ENCODE measurements at places on chromosomes 12 and 14.

- no peaks in the 10 kb centered on the region for H3K4me1 ChIP-seq
- H3K27me3 ChIP-seq = no peaks in the 10 kb centered on the region
- no peak overlapping the region for H3K4me3 ChIP-seq
- H3K36me3 ChIP-seq = peaks cover 51% of the 10 kb centered on the region
- no peak for DNase-seq
- no peak overlapping the region for H3K27ac ChIP-seq
Observed at GRCh38 chr12:131740626-131741025, 29.7 kb downstream of the SFSWAP start.

DNA sequence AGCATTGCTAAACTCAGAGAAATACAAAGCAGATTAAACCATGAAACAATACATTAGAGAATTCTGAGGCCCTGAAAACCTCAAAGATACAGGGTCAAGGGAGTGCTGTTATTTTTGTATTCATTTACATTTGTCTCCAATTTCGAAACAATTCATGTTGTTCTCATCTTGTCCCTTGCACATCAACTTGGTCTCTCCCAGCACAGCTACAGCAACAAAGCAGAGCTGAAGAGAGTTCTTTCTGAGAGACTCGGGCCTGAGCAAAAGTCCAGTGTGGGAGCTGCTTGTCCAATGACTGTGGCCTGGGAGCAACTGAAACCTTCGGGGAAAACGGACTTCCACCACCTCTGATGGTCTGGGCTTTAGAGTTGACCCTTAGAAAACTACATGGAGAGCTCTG, 79.4 kb upstream of the CDKN3 start:
- H3K36me3 ChIP-seq = no peaks in the 10 kb centered on the region
- no peak overlapping the region for H3K4me3 ChIP-seq
- H3K4me1 ChIP-seq = no peaks in the 10 kb centered on the region
- no peak overlapping the region for H3K27ac ChIP-seq

DNA sequence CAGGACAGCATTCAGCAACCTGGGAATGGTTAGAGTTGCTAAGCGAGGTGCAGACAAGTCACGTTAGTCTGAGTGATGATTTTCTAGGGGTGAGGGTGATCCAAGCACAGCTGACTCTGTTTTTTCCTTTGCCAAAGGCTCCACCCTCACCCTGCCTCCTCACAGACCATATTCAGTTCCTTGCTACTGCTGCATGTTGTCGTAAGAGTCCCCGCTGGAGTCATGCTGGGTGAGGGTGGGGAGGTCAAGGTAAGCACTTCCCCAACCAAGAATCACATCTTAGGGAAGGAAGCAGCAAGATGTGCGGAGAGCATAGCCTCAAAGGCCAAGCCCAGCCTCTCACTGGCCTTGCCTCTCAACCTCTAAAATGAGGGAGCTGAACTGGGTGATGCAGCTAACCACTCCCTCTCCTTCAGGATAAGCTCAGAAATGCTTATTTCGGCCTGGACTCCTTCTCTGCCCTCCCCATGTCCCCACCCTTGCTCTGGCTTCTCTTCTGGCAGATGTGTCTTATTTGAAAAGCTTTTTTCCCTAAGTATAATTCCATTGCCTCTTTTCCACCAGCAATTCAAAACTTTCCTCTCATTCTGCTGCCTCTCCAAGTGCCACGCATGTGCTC, 66.9 kb upstream of the ACTN1 start:
- H3K36me3 ChIP-seq = peaks cover 4% of the 10 kb centered on the region
- no peak for DNase-seq
- H3K27ac ChIP-seq = no peak overlapping the region
- H3K27me3 ChIP-seq = no peaks in the 10 kb centered on the region
- no peak overlapping the region for H3K4me3 ChIP-seq

- no peak overlapping the region for H3K4me3 ChIP-seq
- no peak for DNase-seq
- no peak overlapping the region for H3K27ac ChIP-seq
- no peaks in the 10 kb centered on the region for H3K4me1 ChIP-seq
- H3K36me3 ChIP-seq = no peaks in the 10 kb centered on the region
- no peaks in the 10 kb centered on the region for H3K27me3 ChIP-seq
Observed at GRCh38 chr14:100038065-100038464, 27.2 kb upstream of the EVL start.

DNA sequence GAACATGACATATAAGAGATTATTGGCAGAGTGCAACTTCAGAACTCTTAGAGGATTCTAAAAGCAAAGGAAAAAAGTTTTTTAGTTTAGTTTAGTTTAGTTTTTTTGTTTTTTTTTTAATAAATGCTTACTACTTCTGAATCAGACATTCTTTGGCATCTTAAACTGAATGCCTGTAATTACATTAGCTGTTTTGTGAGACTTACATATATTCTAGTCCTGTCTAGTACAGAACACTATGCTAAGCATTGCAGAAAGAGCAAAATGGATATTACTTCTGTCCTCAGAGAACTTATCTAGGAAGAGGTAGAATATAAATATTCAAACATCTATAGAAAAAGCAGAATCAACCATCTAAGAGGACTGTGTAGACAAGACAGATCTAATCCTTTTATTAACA, 133.2 kb downstream of the RAD51B start:
- no peak for DNase-seq
- H3K36me3 ChIP-seq = no peaks in the 10 kb centered on the region
- no peak overlapping the region for H3K27ac ChIP-seq
- H3K27me3 ChIP-seq = no peaks in the 10 kb centered on the region
- H3K4me3 ChIP-seq = no peak overlapping the region
- H3K4me1 ChIP-seq = no peaks in the 10 kb centered on the region

GRCh38 chr12:57817261-57817989, 1.1 kb downstream of the AVIL start:
- no peak overlapping the region for H3K27ac ChIP-seq
- H3K27me3 ChIP-seq = no peaks in the 10 kb centered on the region
- H3K4me3 ChIP-seq = no peak overlapping the region
- no peak for DNase-seq
- H3K36me3 ChIP-seq = no peaks in the 10 kb centered on the region

DNA sequence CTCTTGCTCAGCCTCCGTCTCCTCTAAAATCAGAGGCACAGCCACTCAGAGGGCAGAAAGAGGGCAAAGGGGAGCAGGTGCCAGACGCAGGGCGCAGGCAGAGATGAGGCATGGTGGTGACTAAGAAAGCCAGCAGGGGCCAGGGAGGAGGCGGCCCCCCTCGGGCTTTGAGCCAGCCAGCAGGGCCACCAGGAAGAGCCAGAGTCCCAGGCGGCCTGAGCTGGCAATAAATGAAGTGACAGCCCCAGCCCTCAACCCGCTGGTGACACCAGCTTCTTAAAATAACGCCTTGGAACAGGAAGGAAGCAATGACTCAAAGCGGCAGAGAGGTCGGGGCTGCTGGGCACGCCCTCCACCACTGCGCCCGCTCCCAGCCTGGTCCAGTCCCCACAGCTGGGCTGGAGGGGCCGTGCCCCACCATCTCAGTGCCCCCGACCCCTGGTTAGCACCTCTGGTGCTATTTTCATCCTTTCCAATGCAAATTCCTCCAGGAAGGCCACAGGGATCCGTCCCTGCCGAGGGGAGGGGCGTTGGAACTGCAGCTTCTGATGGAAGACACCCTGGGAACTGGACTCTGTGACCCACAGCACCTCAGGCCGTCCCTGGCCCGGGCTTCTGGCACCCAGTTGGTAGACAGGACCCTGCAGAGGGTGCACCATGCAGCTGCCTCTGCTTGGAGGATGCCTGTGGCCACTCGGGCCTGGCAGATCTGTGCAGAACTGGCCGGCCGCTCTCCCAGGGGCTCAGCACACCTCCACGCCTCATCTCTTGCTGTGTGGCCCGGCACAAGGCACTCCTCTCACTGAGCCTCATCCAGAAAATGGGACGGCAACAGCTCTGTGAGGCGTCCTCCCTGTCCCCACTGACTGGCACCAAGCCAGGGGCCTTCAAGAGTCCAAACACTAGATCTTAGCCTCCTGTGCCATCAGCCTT, 113.7 kb downstream of the NCOR2 start:
- H3K4me1 ChIP-seq = peaks cover 73% of the 10 kb centered on the region
- H3K4me3 ChIP-seq = peak overlapping the region; percentile 39
- H3K27me3 ChIP-seq = no peaks in the 10 kb centered on the region
- no peaks in the 10 kb centered on the region for H3K36me3 ChIP-seq
- H3K27ac ChIP-seq = peak overlapping the region; percentile 88
- DNase-seq = peak; percentile 85

- H3K27me3 ChIP-seq = no peaks in the 10 kb centered on the region
- no peaks in the 10 kb centered on the region for H3K36me3 ChIP-seq
- H3K4me1 ChIP-seq = no peaks in the 10 kb centered on the region
- no peak overlapping the region for H3K4me3 ChIP-seq
- no peak for DNase-seq
Observed at GRCh38 chr14:74415115-74415437, 10.9 kb downstream of the SYNDIG1L start.
